GM23338 (cell line): ENCODE measurements at places on chromosomes 3 and 15. TPM values are rescaled to one million over a fixed set of nuclear protein-coding genes. Genes with fewer than 3 reads are reported as not detected.

- no peaks in the 10 kb centered on the region for H3K27me3 ChIP-seq
- DNase-seq = no peak
- no peak overlapping the region for H3K4me3 ChIP-seq
- no peaks in the 10 kb centered on the region for H3K36me3 ChIP-seq
- H3K27ac ChIP-seq = no peak overlapping the region
Observed at GRCh38 chr3:69282181-69282580, 103.7 kb downstream of the FRMD4B start.

DNA sequence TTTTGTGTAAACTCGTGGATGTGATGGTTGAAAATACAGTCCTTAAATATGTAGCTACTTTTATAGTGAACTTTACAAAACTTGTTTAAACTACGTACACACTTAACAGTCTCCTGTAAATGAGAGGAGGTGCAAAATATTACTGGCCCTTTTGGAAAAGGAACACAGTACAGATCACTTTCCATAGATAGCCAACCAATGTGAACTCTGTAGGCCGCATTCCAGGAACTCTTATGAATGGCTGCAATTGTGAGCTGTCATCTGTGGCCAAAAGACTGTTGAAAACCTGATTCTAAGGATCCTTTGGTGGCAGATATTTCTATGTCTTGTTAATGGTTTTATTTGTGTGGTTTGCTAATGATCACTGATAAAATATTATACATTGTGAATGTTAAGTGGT is 6.2 kb downstream of the TSC22D2 start:
- H3K4me1 ChIP-seq = peaks cover 28% of the 10 kb centered on the region
- H3K27ac ChIP-seq = no peak overlapping the region
- H3K27me3 ChIP-seq = no peaks in the 10 kb centered on the region

DNA sequence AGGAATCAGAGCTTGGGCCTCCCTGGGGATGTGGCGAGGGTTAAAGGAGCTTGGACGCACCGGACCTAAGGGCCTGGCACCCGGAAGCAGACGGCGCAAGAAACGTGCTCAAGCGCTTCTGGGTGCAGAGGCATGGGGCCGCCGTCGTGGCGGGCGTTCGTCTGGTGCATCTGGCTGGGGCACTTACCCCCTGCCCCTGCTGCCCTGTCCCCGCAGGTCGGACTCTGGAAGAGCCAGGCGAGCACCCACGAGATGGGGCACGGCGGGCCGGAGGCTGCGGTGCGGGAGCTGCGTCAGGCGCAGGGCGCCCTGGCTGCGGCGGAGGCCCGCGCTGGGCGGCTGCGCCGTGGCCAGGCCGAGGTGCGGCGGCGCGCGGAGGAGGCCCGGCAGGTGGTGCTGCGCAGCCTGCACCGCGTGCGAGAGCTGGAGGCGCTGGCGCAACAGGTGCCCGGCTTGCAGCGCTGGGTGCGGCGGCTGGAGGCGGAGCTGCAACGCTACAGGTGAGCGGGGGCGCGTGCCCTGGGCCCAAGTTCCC is 2.5 kb downstream of the EFCC1 start:
- peaks cover 98% of the 10 kb centered on the region for H3K27me3 ChIP-seq
- peak; percentile 82 for DNase-seq
- no peaks in the 10 kb centered on the region for H3K36me3 ChIP-seq
- no peak overlapping the region for H3K27ac ChIP-seq

DNA sequence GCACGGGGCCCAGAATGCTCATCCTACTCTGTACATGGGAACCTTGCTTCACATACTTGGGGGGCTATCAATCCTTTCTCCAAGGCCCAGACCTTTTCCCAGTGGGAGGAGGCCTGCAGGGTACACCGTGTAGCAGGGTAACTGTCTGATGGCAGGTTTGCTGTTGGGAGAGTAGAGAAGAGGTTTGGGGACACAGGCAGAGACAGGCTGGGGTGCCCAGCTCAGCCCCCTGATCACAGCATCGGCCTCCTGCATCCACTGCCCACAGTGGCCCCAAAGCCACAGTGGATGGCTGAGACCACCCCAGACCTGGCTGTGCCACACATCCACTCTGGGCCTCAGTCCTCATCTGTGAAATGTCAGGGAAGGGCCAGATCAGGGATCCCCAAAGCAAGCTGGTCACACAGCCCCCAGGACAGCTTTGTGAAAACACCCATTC is 5.6 kb downstream of the CHRNA3 start:
- no peak overlapping the region for H3K27ac ChIP-seq
- H3K4me1 ChIP-seq = no peaks in the 10 kb centered on the region
- H3K27me3 ChIP-seq = peaks cover 16% of the 10 kb centered on the region
- no peak overlapping the region for H3K4me3 ChIP-seq
- no peaks in the 10 kb centered on the region for H3K36me3 ChIP-seq
- DNase-seq = no peak

DCP1A gene
- total RNA-seq = 14.8 and 19.3 TPM in 2 replicates

SLC27A2 gene
- total RNA-seq = 7.5 and 9.4 TPM in 2 replicates

RTP1 gene
- total RNA-seq = 4.4 and 5.9 TPM in 2 replicates

PLIN1 gene
- 0.50 and 0.90 TPM in 2 replicates for total RNA-seq

ANKRD34C gene
- not detected in 2 replicates for total RNA-seq

CTXN2 gene
- not detected in 2 replicates for total RNA-seq
